SW 1271 (cell line): ENCODE measurements at places on chromosomes 2 and 18.

GRCh38 chr2:189095101-189095500 is 84.5 kb downstream of the COL5A2 start:
- no peak for DNase-seq

DNA sequence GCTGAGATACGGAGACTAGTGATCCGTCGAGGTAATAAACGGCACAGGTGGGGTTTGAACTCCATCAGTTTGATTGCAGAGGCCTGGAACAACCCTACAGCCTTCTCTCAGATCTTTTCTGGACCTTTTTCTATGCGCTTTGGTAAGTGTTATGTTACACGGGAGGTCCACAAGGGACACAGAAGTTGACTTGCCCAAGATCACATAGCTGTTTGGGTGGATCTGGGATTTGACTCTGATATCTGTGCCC is 1.1 kb upstream of the DNPEP start:
- no peak for DNase-seq

GRCh38 chr18:62386091-62386490 is 61.0 kb downstream of the TNFRSF11A start:
- no peak for DNase-seq

DNA sequence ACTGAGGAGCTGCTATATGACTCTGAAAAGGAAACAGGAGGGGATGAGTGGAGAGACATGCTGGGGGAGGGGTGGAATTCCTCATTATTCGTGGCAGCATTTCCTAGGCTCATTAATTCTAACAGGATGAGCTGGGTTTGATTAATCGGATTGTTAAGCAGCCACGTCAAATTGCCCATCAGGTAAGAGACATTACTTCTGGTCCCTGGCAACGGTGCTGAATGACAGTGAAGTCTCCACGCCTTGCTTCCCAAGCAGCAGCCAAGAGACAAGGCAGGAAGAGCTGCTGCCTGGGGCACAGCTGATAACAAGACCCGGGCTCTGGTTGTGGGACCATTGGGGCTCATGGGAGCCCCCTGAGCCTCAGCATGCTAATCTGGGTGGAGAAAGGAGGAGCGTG is 86.6 kb downstream of the MARCHF4 start:
- no peak for DNase-seq

GRCh38 chr2:240917684-240918257 is 11.6 kb downstream of the CROCC2 start:
- DNase-seq = peak; percentile 10

- peak; percentile 65 for DNase-seq
These were observed 70.4 kb upstream of the CYP1B1 start for GRCh38 chr2:38146275-38146906.

- no peak for DNase-seq
These were observed 438 bp upstream of the MAB21L4 start for GRCh38 chr2:240896394-240896793.

- DNase-seq = no peak
These were observed 315.6 kb downstream of the RDH14 start for GRCh38 chr2:18244845-18245244.

GRCh38 chr2:54613794-54614257 is 109.6 kb upstream of the EML6 start:
- DNase-seq = no peak

GRCh38 chr2:76965772-76966171 is 556.4 kb downstream of the LRRTM4 start:
- DNase-seq = no peak

- DNase-seq = no peak
These were observed 152.4 kb downstream of the MGAT5 start for GRCh38 chr2:134406311-134406710.

DNA sequence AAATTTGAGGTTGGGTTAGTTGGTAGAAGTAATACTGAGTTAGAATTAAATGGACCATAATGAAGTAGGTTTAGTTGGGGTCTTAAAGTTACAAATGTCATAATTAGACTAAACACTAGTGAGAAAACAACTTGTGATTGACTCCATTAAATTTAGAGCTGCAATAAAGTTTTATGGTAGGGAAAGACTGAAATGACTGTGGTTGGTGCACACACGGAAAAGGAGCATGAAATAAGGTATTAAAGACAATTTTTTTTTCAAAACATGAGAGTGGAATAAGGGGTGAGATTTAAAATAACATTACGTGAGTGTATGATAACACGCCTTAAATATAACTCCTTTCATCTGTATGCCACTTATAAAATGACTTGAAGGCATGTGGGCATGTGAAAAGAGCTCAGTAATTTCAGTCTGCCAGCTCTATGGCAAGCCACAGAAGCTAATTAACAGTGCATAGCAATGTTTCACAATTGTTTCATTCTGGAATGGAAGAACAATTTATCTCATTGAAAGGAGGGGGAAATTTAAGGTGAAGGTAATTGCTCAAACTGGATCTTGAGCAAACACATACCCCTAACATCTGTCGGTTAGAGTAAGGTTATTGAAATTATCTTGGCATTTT is 1.4 kb downstream of the FRZB start:
- no peak for DNase-seq

GRCh38 chr2:125272651-125273050 is 1247.6 kb downstream of the CNTNAP5 start:
- no peak for DNase-seq

DNA sequence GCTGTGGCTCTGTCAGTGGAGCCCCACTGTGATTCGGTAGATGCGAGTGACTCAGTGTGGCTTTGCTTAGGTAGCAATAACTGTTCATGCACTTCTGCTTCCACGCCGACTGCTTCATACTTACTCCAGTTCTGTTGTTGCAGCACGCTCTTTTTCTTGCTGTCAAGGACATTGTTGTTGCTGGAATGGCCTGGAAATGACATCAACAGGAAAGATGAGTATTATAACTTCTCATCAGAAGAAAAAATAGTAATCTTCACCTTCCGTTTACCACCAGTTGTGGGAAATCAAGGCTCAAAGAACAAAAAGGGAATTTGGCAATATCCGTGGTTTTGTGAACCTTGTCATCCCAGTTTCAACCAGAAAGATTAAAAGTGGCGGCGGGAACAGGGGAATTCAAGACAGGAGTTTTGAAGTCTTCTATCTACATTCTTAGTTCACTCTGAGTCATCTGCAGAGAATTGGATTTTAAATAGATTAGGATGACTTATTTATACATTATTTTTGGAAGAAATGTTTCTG is 8.3 kb downstream of the TM4SF20 start:
- no peak for DNase-seq

DNA sequence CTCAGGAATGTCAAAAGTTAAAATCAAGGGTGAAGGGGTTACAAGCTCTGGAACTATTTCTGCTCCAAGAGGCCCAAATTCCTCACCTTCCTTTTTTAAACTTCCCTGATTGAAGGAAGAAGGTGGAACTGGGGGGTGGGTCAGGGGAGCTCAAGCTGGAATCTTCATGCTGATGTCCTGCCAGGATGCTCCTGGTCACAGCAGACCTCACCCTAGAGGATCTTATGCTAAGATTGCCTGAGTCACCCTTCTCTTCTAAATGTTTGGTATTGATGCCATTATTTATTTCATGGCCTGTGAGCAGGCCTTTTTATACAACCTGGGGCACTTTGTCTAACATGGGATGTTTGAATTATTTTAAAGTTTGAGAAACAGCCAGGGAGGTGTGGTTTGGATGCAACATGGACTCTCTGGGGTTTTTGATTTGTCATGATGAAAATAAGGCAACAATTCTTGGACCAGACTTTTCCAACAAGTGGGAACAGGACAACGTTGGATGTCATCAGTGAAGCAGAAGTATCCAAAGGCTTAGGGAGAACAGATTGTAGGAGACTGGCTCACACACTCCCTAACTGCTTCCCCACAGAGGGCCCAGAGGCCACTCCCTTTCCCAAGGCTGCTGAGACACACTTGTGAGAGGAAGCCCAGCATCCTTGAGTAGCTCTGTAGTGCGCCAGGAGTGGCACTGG is 420.2 kb upstream of the MEX3C start:
- DNase-seq = no peak

DNA sequence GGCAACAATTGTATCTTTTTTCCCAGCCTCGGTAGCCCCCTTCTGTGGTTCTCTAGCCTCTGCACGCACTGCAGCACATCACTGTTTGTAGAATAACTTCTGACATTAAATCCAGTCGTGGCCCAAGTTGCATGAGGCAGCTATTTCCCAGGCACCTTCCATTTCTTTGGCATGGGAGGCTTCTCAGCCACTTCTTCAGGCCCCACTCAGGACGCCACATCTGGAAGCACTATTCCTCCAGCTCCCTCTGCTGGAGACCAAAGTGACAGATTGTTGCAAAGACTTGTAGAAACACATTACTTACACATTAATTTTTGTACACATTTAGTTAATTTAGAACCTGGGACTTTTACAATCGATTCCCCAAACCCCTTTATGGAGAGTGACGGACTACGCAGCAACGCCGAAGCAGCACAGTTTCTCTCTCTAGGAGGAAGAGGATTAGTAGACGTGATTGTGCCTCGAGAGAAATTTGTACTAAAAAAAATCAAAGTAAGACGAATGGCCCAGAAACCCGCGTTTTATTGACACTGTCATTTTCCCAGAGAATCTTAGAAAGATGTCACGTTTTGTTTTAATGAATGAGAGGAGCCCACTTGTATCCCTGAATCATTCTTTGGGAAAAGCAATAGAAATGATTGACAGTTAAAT is 57.8 kb upstream of the RGPD5 start:
- DNase-seq = no peak

- DNase-seq = no peak
These were observed 51.4 kb downstream of the CCDC141 start for GRCh38 chr2:178998539-178998938.

GRCh38 chr2:75336451-75336850 is 137.1 kb upstream of the TACR1 start:
- no peak for DNase-seq

DNA sequence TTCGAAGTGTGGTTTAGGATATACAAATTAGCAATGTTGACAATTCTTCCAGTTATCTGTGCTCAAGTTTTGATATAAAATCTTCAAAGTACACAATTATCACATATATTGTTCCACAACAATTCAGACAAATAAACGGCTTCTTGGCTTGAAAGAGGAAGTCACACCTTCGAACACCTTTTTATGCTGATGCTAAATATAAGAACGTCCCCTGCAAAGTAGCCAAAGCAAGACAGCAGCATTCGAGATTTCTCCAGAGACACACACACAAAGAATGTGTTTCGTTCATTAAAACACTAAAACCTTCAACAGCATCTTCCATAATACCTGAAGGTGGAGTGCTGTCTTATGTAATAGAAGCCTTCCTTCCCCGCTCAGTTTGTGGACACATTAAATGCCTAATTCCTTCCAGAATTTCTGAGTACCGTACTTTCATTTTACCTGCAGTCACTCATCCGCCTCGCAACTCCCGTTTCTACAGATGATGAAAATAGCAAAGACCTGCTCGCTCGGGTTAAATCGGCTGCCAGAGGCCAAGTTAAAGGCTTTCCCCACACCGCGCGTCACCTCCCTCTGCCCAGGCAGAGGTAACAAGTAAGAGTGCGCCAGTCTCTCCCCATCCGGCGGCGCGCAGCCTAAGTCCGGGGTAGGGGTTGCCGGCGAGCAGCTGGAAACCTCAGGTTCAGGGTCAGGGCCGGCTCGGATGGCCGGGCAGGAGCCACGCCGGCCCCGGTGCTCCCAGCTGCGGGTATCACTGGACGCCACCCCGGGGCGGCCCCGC is 847 bp downstream of the SERPINE2 start:
- no peak for DNase-seq

- DNase-seq = no peak
These were observed 107.2 kb downstream of the KYNU start for GRCh38 chr2:142984657-142985056.

GRCh38 chr2:239791526-239792404 is 233.4 kb downstream of the NDUFA10 start:
- no peak for DNase-seq

DNA sequence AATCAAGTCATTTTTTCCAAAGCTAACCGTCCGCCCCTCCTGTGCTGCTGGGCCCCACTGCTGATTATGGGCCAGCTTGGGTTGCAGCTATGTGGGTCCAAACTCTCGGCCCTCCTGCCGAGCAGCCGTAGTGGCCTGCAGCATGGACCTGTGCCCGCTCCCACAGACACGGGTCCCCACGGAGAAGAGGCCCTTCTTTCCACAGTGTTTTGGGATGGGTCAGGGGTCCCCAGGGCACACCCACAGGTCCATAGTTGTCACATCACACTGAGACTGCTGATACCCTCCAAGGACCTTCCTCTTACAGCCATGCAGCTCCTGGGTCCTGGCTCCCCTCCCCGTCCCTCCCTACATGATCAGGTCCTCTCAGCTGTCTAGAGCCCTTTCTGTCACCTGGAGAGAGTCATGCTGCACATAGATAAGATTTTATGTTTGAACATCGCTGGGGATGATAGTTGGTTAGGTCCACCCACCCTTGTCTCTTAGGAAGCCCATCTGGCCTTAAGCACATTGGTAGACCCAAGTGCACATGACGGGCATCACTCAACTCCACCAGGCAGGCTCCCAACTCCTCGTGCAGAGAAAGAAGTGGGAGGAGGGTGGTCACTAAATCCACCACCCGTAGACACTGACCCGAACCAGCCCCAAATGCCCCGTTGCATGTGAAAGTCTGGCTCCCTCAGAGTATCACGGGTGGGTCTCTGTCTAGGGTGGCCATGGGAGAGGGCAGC is 17.5 kb downstream of the GPR55 start:
- DNase-seq = no peak

GRCh38 chr2:58845011-58845410 is 603.9 kb upstream of the FANCL start:
- DNase-seq = no peak

DNA sequence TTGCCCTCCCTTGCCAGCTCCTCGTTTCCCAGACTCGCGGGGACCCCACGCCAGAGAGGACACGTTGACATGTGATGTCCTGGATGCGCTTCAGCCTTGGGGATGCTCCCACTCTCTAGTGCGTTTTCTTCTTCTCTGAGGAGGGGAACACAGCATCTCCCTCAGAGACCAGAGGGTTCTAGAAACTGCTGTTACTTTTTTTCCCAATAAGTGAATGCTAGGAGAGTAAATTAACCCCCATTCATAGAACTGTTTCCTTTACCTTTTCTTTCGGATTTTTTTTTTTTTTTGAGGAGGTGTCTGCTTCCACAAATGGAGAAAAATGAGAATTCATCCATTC is 370 bp upstream of the EFEMP1 start:
- DNase-seq = no peak
